ENCODE measurements at places on chromosomes 11 and 22.
A peak's percentile ranks its signal among the peaks of the same experiment; 100 is the strongest.

DNA sequence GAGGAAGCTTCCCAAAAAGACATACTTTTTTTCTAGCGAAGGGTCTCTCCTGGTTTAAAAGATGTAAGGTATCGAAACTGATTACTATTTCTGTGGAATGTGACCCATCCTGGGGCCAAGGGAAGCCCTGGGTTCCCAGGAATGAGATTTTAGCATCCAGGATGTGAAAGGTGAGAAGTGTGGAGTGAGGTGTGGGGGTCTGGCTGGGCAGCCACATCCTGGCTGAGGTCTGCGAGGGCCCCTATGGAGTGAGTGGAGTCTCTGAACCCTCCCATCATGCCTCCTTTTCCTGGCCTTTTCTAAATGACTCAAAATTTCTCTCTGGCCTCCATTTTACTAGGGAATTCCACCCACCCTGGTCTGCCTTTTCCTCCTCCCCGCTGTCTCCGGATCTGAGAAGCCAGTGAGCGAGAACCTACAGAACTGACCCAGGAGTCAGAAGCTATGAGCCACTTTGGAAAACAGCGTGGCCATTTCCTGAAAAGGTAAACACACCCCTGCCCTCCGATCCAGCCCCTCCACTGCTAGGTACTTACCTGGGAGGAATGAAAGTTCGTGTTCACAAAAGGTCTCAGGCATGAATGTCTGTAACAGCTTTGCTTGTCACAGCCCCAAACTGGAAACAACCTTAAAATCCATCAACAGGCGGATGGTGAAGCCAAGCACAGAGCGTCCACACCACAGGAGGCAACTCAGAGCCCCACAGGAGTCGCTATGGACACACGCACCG lies 27.7 kb upstream of the SHANK2 start:
- no peak for DNase-seq

DNA sequence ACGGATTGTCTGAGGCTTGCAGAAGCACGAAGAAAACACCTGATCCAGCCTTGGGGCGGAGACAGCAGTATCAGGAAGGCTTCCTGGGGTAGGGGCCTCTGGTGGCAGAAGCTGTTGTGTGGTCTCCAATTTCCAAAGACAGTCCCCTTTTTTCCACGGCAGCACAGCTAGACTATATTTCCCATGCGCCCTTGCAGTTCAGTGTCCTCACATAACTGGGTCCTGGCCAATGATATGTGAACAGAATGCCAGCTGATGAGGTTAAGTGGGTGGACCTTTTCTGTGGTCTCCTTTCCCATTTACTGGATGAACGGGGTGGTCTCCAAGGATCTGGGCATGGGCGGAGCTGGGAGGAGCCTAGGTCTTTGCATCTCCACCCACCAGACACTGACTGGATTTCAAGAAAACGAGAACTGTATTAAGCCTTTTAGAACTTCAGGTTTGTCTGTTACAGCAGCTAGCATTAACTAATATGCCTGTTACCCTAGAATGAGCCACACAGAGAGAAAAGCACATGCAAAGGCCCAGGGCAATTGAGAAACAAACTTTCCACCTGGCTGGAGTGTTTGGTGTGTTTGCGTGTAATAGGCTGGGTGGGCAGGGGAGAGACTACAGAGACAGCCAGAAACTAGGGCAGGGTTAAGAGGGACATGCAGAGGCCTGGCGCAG lies 6.2 kb downstream of the GAL3ST1 start:
- no peak for DNase-seq

- DNase-seq: peak; percentile 13
These were observed 789 bp downstream of the SIK2 start for GRCh38 chr11:111602865-111603610.

- no peak for DNase-seq
These were observed 10.6 kb downstream of the PIK3IP1 start for GRCh38 chr22:31281733-31282132.

- no peak for DNase-seq
These were observed 78.0 kb downstream of the TENM4 start for GRCh38 chr11:79362821-79363220.

GRCh38 chr11:17014833-17015626 lies 816 bp upstream of the PLEKHA7 start:
- DNase-seq: peak; percentile 13

- DNase-seq: peak; percentile 97
These were observed 850.1 kb downstream of the NTM start for GRCh38 chr11:132220474-132220873.

GRCh38 chr11:119895981-119896380 lies 167.0 kb upstream of the NECTIN1 start:
- no peak for DNase-seq

DNA sequence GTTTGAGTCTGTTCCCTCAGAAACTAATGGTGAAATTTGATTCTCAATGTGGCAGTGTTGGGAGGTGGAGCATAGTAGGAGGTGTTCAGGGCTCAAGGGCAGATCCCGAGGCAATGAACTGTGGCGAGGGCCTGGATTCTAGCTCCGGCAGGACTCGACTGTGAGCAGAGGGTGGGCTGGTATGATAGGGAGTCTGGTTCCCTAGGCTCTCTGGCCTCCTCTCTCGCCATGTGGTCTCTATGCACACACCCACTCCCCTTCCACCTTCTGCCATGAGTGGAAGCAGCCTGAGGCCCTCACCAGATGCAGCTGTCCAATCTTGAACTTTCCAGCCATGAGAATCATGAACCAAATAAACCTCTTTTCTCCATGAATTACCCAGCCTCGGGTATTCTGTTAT lies 32.3 kb downstream of the ATP6V1E1 start:
- no peak for DNase-seq

DNA sequence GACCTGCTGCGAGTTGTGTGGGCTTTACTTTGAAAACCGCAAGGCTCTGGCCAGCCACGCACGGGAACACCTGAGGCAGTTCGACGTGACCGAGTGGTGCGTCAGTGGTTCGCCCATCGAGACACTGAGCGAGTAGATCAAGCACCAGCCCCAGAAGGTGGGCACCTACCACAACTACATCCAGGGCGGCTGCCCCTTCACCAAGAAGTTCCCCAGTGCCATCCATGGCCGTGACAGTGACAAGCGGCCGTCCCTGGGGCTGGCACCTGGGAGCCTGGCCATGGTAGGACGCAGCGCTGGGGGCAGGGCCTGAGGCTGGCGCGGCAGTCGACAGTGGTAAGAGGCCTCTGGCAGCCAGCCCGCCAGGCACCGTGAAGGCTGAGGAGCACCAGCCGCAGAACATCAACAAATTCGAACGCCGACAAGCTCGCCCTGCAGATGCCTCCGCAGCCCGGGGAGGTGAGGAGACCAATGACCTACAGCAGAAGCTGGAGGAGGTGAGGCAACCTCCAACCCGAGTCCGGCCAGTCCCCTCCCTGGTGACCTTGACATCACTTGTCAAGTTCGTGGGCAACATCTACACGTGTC lies 545.2 kb upstream of the CCDC179 start:
- DNase-seq: no peak

- DNase-seq: peak; percentile 5
These were observed 1.0 kb upstream of the BRSK2 start for GRCh38 chr11:1388763-1389102.
